Spleen (tissue), 13 donors: ENCODE measurements at places on chromosomes 2 and 18. TPM values are rescaled to one million over a fixed set of nuclear protein-coding genes. Genes with fewer than 3 reads are reported as not detected.

APOB gene
- 0.44 TPM for total RNA-seq

PDIA6 gene
- total RNA-seq, result 121 TPM

SSB gene
- 76.5 TPM for total RNA-seq

KCNG2 gene
- total RNA-seq, result 0.17 TPM

RAX gene
- total RNA-seq, result not detected

MRPS5 gene
- 39.4 TPM for total RNA-seq

NCKAP1 gene
- 58.4 TPM for total RNA-seq

GPR75 gene
- 10.9 TPM for total RNA-seq

TCF7L1 gene
- total RNA-seq, result 5.1 TPM

GYPC gene
- total RNA-seq, result 138 TPM

CFC1 gene
- not detected for total RNA-seq

PIEZO2 gene
- 9.8 TPM for total RNA-seq

ANKRD30B gene
- total RNA-seq, result not detected

C2orf80 gene
- total RNA-seq, result not detected

CRYGC gene
- not detected for total RNA-seq

IL36G gene
- total RNA-seq, result not detected

SNRNP27 gene
- 57.7 TPM for total RNA-seq

ANKRD62 gene
- total RNA-seq, result not detected

SGPP2 gene
- 1.9 TPM for total RNA-seq

WNT6 gene
- 10.9 TPM for total RNA-seq

NGEF gene
- not detected for total RNA-seq

SCYGR4 gene
- total RNA-seq, result not detected

ABCG8 gene
- 0.20 TPM for total RNA-seq

MALL gene
- 7.2 TPM for total RNA-seq

CYP27C1 gene
- not detected for total RNA-seq

TRPM8 gene
- not detected for total RNA-seq

SEPTIN10 gene
- 95.3 TPM for total RNA-seq

PLCL1 gene
- 4.6 TPM for total RNA-seq

RNF138 gene
- 40.4 TPM for total RNA-seq

RAB31 gene
- 88.2 TPM for total RNA-seq

TPRKB gene
- total RNA-seq, result 22.4 TPM

AAK1 gene
- 74.8 TPM for total RNA-seq

CYBRD1 gene
- total RNA-seq, result 46.9 TPM

DHX57 gene
- total RNA-seq, result 14.9 TPM
